A549 (cell line): ENCODE measurements at places on chromosomes 4 and X. TPM values are rescaled to one million over a fixed set of nuclear protein-coding genes. Genes with fewer than 3 reads are reported as not detected.

The NBDY gene
- polyA plus RNA-seq = 41.8 to 48.0 TPM (median 47.3 TPM) in 3 replicates

The TRIML1 gene
- not detected in 3 replicates for polyA plus RNA-seq

The MAGEA3 gene
- polyA plus RNA-seq = 2.2 to 2.3 TPM (median 2.3 TPM) in 3 replicates

The FAM199X gene
- polyA plus RNA-seq = 24.2 to 26.4 TPM (median 25.8 TPM) in 3 replicates

The SYTL4 gene
- 3.1 to 3.6 TPM (median 3.3 TPM) in 3 replicates for polyA plus RNA-seq

The GRIA2 gene
- polyA plus RNA-seq = not detected in 3 replicates

The UGT2B15 gene
- polyA plus RNA-seq = 0.07 to 0.09 TPM (median 0.08 TPM) in 3 replicates

The FATE1 gene
- not detected in 3 replicates for polyA plus RNA-seq

The NEIL3 gene
- 22.1 to 25.8 TPM (median 23.4 TPM) in 3 replicates for polyA plus RNA-seq
